ENCODE measurements at places on chromosomes 5 and 9. TPM values are rescaled to one million over a fixed set of nuclear protein-coding genes. Genes with fewer than 3 reads are reported as not detected.

Gene WNT8A
- not detected for total RNA-seq

Gene PMPCA
- total RNA-seq = 54.4 TPM

Gene GDA
- not detected for total RNA-seq

Gene TCOF1
- total RNA-seq = 34.0 TPM

Gene DOCK8
- under 0.01 TPM for total RNA-seq

Gene ORM2
- not detected for total RNA-seq

Gene RPL35
- total RNA-seq = 1,595 TPM

Gene ABO
- not detected for total RNA-seq

Gene SLC6A19
- not detected for total RNA-seq

Gene SMIM32
- not detected for total RNA-seq

Gene SCGB3A1
- total RNA-seq = not detected

Gene HSPA4
- 117 TPM for total RNA-seq

Gene HMMR
- 60.4 TPM for total RNA-seq

Data from subcutaneous preadipocyte (primary cell).